Activated T-helper 2 cell treated with anti-CD3 and anti-CD28 coated beads, Interferon-gamma antibody, Interleukin-2, Interleukin-4, amounts not matched to agents 10 μg/mL and 5 μg/mL and 100 μg/mL, durations not matched to agents 14 hours and 24 hours and 36 hours (primary cell): ENCODE measurements at places on chromosomes 11 and 22. TPM values are rescaled to one million over a fixed set of nuclear protein-coding genes. Genes with fewer than 3 reads are reported as not detected.

DNA sequence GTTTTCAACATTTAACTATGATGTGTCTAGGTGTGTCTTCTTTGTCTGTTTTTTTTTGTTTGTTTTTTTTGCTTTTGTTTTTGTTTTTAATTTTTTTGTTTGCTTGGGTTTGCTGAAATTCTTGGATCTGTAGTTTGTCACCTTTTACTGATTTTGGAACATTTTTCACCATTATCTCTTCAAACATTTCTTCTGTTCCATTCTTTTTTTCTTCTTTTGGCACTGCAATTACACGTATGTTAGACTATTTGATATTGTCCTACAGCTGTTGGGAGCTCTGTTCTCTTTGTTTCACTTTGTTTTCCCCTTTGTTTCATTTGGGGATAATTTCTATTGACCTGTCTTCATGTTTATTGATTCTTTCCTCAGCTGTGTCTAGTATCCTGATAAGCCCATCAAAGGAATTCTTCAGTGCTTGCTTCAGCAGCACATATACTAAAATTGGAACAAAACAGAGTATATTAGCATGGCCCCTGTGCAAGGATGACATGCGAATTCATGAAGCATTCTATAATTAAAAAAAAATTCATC is 60.8 kb downstream of the KREMEN1 start:
- H3K4me1 ChIP-seq = peaks cover 3% of the 10 kb centered on the region
- no peak overlapping the region for H3K27ac ChIP-seq
- DNase-seq = no peak
- no peak overlapping the region for H3K4me3 ChIP-seq
- H3K36me3 ChIP-seq = no peaks in the 10 kb centered on the region

SORL1 gene
- 20.2 and 20.3 TPM in 2 replicates for total RNA-seq

- peak overlapping the region; percentile 99 for H3K27ac ChIP-seq
- no peaks in the 10 kb centered on the region for H3K27me3 ChIP-seq
- DNase-seq = peak; percentile 62
- H3K36me3 ChIP-seq = peaks cover 38% of the 10 kb centered on the region
These were observed 10.0 kb upstream of the CD5 start for GRCh38 chr11:61092280-61092766.

CARD16 gene
- total RNA-seq = 5.2 and 5.8 TPM in 2 replicates

OR2D2 gene
- 0.94 and 1.4 TPM in 2 replicates for total RNA-seq

GRCh38 chr22:23061471-23062280 is 8.6 kb upstream of the GNAZ start:
- H3K27ac ChIP-seq = no peak overlapping the region
- H3K36me3 ChIP-seq = no peaks in the 10 kb centered on the region
- no peak for DNase-seq
- no peak overlapping the region for H3K4me3 ChIP-seq
- peaks cover 6% of the 10 kb centered on the region for H3K27me3 ChIP-seq
- H3K4me1 ChIP-seq = no peaks in the 10 kb centered on the region

GRCh38 chr11:27700351-27701301 is at the start of gene BDNF:
BDNF (minus strand) TSS chr11:27700455; CDS start chr11:27658564, 41,891 bp downstream.
- no peaks in the 10 kb centered on the region for H3K36me3 ChIP-seq
- peak within 1 kb of the TSS; percentile 61 for H3K4me3 ChIP-seq
- DNase-seq = no peak
- H3K27me3 ChIP-seq = peaks cover 68% of the 10 kb centered on the region
- H3K4me1 ChIP-seq = peaks cover 15% of the 10 kb centered on the region

DNA sequence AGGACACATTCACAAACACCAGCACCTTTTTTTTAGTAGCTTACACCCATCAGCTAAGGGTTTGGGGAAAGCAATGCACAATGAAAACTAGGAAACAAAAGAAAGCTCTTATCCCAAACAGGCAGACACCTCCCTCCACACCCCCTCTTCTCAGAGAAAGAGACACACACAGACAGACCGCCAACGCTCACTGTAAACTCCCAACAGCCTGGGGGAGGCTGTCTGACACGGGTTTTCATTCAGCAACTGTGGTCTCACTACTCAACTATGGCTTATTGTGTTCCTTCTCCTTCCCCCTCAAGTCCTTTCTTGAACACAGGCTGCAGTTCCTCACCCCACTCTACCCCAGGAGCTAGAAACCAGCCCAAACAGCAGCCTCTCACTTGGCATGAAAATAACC is 123.4 kb downstream of the C11orf58 start:
- peaks cover 22% of the 10 kb centered on the region for H3K36me3 ChIP-seq
- H3K27ac ChIP-seq = peak overlapping the region; percentile 7
- H3K4me1 ChIP-seq = peaks cover 37% of the 10 kb centered on the region

- DNase-seq = no peak
- H3K27ac ChIP-seq = no peak overlapping the region
- no peaks in the 10 kb centered on the region for H3K27me3 ChIP-seq
- no peaks in the 10 kb centered on the region for H3K36me3 ChIP-seq
These were observed 136.3 kb downstream of the PKNOX2 start for GRCh38 chr11:125300791-125301218.

GRCh38 chr11:78564490-78565467 is 9.9 kb downstream of the NARS2 start:
- peak; percentile 26 for DNase-seq
- peak overlapping the region; percentile 76 for H3K27ac ChIP-seq
- no peak overlapping the region for H3K4me3 ChIP-seq
- peaks cover 53% of the 10 kb centered on the region for H3K4me1 ChIP-seq
- peaks cover 51% of the 10 kb centered on the region for H3K36me3 ChIP-seq

OR52H1 gene
- 0.30 TPM in 1 of 2 replicates, not detected in the other for total RNA-seq

RCOR2 gene
- total RNA-seq = 0.41 and 0.43 TPM in 2 replicates

GRK3 gene
- total RNA-seq = 60.2 and 61.4 TPM in 2 replicates

- no peak overlapping the region for H3K27ac ChIP-seq
- no peaks in the 10 kb centered on the region for H3K27me3 ChIP-seq
- H3K36me3 ChIP-seq = no peaks in the 10 kb centered on the region
These were observed 1423.9 kb downstream of the BRD1 start for GRCh38 chr22:48403521-48404403.

DNA sequence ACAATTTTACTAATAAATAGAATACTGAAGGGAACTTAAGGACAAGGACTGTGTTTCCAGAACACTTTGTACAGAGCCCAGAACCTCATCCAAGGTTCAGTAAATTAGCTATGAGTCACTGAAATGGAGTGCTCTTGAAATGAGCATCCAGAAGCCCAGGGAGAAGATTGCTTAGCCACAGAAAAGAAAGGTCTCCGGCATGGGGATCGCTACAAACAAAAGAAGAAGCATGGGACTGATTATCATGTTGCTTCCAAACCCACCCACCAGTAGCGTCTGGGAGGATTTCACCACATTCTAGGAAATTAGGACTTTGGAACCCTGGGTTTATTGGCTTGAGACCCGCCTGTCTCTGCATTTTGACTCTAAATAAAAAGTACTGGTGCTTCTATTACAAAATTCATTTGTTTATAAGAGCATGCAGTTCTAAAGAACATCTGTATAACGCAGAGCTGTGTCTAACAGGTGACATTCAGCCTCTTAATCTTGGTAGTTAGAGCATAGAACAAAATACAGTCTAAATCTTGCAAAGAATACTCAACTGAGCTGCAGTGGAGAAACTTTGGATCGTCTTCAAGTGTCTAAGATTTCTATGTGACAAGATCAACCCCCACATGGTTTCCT is 35.9 kb upstream of the SESN3 start:
- H3K27ac ChIP-seq = no peak overlapping the region
- H3K4me1 ChIP-seq = peaks cover 19% of the 10 kb centered on the region
- no peaks in the 10 kb centered on the region for H3K36me3 ChIP-seq
- peaks cover 4% of the 10 kb centered on the region for H3K27me3 ChIP-seq
- DNase-seq = no peak

GRCh38 chr11:107741044-107741823 is 29.4 kb upstream of the SLN start:
- no peaks in the 10 kb centered on the region for H3K36me3 ChIP-seq
- DNase-seq = no peak
- peaks cover 1% of the 10 kb centered on the region for H3K4me1 ChIP-seq
- no peak overlapping the region for H3K4me3 ChIP-seq
- peaks cover 16% of the 10 kb centered on the region for H3K27me3 ChIP-seq

DNA sequence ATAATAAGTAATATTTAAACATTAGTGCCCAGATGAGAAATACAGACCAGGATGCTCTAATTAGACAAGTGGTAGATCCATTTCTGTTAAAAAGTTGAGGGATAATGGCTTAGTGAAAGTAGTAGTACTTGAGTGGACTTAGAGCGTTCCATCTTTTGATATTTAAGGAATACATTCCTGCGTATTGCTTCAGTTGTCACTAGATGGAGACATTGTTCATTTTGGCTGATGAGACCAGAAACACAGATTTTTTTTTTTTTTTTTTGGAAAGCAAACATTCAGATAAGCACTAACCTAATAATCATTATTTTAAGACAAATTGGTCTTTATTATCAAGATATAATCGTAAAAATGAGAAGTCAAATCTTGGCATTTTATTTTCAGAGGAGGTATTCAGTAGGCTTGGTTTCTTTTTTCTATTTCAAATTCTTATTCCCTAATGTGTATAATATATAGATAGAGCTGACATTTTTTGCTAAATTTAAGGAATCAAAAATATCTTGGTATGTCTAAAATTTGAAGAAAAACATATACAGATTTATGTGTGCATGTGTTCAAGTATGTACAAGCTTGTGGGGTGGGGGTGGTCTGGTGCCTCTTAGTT is 92.9 kb downstream of the DYNC2H1 start:
- H3K27me3 ChIP-seq = no peaks in the 10 kb centered on the region
- DNase-seq = no peak
- H3K4me1 ChIP-seq = no peaks in the 10 kb centered on the region
- no peaks in the 10 kb centered on the region for H3K36me3 ChIP-seq
- H3K4me3 ChIP-seq = no peak overlapping the region

- peaks cover 4% of the 10 kb centered on the region for H3K4me1 ChIP-seq
- peaks cover 9% of the 10 kb centered on the region for H3K27me3 ChIP-seq
- no peak overlapping the region for H3K27ac ChIP-seq
- no peak for DNase-seq
- no peaks in the 10 kb centered on the region for H3K36me3 ChIP-seq
These were observed 46.6 kb upstream of the VPREB1 start for GRCh38 chr22:22197993-22198402.

SPDYC gene
- not detected in 2 replicates for total RNA-seq

OVOL1 gene
- total RNA-seq = 0.16 TPM in 2 replicates

DNA sequence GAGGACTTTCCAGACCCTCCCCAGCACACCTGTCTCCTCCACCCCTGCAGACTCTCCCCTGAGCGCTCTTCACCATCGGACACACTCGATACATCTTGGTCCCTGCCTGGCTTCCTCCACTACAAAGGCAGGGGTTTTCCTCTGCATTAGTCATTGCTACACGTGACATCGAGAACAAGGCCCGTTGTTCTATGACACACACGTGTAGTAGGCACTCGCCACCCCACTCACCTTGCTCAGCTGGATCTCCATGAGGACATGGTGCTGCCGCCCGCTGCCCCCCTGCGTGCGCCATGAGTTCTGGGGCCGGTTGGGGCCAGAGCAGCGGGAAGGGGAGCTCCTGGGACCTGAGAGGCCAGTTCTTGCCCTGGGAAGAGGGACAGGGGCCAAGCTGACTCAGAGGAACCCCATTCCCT is 16.7 kb downstream of the ATG2A start:
- peaks cover 4% of the 10 kb centered on the region for H3K4me1 ChIP-seq
- H3K36me3 ChIP-seq = peaks cover 29% of the 10 kb centered on the region
- H3K27ac ChIP-seq = peak overlapping the region; percentile 85
- H3K27me3 ChIP-seq = no peaks in the 10 kb centered on the region
- DNase-seq = peak; percentile 22

RASSF10 gene
- total RNA-seq = not detected in 2 replicates

GRCh38 chr22:23168391-23169042 is 11.8 kb upstream of the BCR start:
- no peak for DNase-seq
- H3K4me3 ChIP-seq = no peak overlapping the region
- H3K4me1 ChIP-seq = no peaks in the 10 kb centered on the region
- no peaks in the 10 kb centered on the region for H3K36me3 ChIP-seq
- no peaks in the 10 kb centered on the region for H3K27me3 ChIP-seq

POU2AF2 gene
- total RNA-seq = not detected in 2 replicates

- peaks cover 2% of the 10 kb centered on the region for H3K4me1 ChIP-seq
- H3K4me3 ChIP-seq = no peak overlapping the region
- no peaks in the 10 kb centered on the region for H3K36me3 ChIP-seq
- H3K27me3 ChIP-seq = peaks cover 9% of the 10 kb centered on the region
These were observed 15.7 kb downstream of the DTX4 start for GRCh38 chr11:59187587-59187986.

- no peaks in the 10 kb centered on the region for H3K27me3 ChIP-seq
- no peaks in the 10 kb centered on the region for H3K4me1 ChIP-seq
- H3K27ac ChIP-seq = no peak overlapping the region
- H3K36me3 ChIP-seq = peaks cover 88% of the 10 kb centered on the region
- no peak for DNase-seq
These were observed 28.0 kb downstream of the CCDC15 start for GRCh38 chr11:124982043-124982442.

OR51B5 gene
- total RNA-seq = not detected in 2 replicates

DNA sequence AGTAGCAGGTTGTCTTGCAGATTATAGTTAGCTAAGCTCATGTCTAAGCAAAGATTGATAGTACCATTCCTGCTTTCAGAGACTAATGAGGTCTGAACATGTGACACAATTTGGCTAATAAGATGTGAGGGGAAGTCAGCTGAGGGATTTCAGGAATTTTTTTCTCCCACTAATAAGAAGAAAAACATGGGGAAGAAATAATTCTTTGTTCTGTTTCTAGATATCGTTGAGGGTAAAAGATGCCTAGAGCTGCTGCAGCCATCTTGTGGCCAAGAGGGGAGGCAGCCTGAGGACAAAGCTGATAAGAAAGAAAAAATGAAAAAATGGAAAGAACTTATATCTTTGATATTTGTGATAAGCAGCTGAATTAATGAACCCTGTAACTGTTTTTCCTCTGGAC is 1334.4 kb downstream of the LRRC4C start:
- no peaks in the 10 kb centered on the region for H3K36me3 ChIP-seq
- no peak for DNase-seq
- no peaks in the 10 kb centered on the region for H3K4me1 ChIP-seq
- H3K27me3 ChIP-seq = no peaks in the 10 kb centered on the region
- no peak overlapping the region for H3K27ac ChIP-seq

DNA sequence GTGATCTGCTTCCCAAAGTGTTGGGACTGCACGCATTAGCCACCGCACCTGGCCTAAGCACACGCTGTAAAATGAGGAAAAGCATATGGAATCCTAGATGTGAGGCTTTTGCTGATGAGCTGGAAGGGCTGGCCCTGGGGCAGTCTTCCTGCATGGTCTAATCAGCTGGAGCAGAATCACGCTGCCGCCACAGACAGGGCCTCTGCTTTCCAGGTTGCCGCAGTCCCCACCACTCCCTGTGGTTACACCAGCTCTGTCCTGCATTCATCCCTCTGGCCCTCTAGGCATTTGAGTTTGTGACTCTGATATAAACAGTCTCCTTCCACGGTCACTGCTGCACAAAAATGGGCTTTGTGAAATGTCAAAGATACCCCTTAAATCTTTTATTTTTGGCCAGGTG is 17.1 kb downstream of the RPS6KA4 start:
- H3K4me3 ChIP-seq = no peak overlapping the region
- no peak for DNase-seq
- no peaks in the 10 kb centered on the region for H3K36me3 ChIP-seq
- no peaks in the 10 kb centered on the region for H3K4me1 ChIP-seq
- no peak overlapping the region for H3K27ac ChIP-seq
